Dermis blood vessel endothelial cell (primary cell): ENCODE measurements at places on chromosomes 5 and 9. TPM values are rescaled to one million over a fixed set of nuclear protein-coding genes. Genes with fewer than 3 reads are reported as not detected.
A peak's percentile ranks its signal among the peaks of the same experiment; 100 is the strongest.

CNTRL gene
- 15.1 and 22.0 TPM in 2 replicates for total RNA-seq

C5orf24 gene
- total RNA-seq: 52.2 and 76.2 TPM in 2 replicates

- DNase-seq: peak; percentile 25
These were observed 48.4 kb downstream of the EXOSC2 start for GRCh38 chr9:130741831-130742449.

DNA sequence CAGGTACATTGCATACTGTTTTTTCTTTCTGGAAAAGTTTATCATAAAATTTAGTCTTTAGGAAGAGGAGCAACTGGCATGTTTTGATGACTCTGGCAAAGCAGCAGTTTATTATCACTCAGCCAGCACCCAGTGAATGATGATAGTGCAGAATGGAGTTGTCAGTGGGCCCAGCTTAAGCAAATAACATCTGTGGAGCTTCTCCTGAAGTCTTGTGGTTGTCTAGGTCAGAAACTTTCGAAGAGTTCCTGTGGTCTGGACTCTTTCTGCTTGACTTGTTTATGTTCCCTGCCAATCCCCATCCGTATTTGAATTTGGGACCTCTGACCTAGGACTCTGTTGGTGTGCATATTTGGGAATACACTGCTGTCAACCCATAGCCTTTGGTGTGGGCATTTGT, 38.1 kb upstream of the C5orf47 start:
- no peak for DNase-seq

DNA sequence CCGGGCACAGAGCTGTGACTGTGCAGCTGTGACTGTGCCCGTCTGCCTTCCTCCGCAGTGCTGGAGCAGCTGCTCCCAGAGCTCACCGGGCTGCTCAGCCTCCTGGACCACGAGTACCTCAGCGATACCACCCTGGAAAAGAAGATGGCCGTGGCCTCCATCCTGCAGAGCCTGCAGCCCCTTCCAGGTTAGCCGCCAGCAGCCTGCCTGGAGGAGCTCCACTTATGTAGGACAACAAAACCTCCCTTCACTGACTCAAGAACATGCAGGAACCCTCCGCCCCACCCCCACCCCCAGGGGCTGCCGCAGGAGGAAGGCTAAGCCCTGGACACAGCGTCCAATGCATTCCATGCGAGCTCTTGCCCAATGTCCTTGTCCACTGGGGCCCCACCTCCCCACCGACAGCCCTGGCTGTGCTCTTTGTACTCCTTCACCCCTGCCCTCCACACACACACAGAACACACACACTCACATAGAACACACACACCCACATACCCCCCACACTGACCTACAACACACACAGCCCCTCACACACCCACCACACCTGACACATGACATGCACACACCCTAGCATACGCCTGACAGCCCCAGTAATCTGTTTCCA, 27.9 kb downstream of the AFAP1L1 start:
- no peak for DNase-seq

GRCh38 chr9:109499093-109499630, 1.1 kb upstream of the PTPN3 start:
- DNase-seq: no peak

GRCh38 chr5:119537704-119538103, 85.4 kb downstream of the HSD17B4 start:
- DNase-seq: peak; percentile 79

- DNase-seq: no peak
These were observed 79.6 kb downstream of the GHR start for GRCh38 chr5:42502613-42503470.

- DNase-seq: no peak
These were observed 308.0 kb upstream of the RPS23 start for GRCh38 chr5:82586181-82586580.
